ENCODE measurements at places on chromosomes 6 and 20.

- DNase-seq, result no peak
Observed at GRCh38 chr20:17872959-17873358, 95.6 kb downstream of the SNX5 start.

DNA sequence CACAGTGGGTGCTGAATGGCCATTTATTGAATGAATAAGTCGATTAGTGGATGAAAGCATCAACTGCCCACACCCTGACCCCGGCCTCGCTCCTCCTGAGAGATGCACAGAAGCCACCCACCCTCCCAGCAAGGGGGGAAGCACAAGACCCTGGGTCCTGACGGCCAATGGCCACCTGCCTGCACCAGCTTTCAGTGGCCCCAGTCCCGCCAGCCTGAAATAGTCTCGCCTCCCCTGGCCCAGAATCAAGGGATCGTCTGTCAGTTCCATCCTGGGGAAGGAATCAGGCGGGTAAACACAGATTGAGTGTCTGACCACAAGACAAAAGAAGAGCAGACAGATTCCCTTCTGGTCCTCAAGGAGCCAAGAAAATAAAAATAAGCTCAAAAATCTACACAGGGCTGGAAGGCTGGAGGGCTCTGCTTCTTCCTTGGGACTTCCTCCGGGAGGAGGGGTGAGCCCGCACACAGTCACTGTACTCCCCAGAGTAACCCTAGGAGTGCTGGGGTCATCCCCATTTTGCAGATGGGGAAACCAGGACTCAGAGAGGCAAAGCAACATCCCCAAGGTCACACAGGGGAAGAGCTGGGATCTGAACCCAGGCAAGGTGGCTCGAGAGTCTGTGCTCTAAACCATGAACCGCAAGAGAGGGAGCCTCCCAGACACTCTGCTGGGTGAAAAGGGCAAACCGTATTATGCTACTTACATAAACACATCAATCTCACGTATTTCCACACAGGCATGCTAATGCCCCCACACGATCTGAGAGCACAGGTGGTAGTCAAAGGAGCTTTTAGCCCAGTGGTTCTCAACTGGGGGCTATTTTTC, 7.8 kb downstream of the PREX1 start:
- DNase-seq, result no peak

- no peak for DNase-seq
Observed at GRCh38 chr20:49276961-49277785, 684 bp downstream of the ZNFX1 start.

- no peak for DNase-seq
Observed at GRCh38 chr6:137727216-137727765, 139.8 kb upstream of the TNFAIP3 start.

- DNase-seq, result no peak
Observed at GRCh38 chr6:131213501-131213990, 78.3 kb downstream of the AKAP7 start.

DNA sequence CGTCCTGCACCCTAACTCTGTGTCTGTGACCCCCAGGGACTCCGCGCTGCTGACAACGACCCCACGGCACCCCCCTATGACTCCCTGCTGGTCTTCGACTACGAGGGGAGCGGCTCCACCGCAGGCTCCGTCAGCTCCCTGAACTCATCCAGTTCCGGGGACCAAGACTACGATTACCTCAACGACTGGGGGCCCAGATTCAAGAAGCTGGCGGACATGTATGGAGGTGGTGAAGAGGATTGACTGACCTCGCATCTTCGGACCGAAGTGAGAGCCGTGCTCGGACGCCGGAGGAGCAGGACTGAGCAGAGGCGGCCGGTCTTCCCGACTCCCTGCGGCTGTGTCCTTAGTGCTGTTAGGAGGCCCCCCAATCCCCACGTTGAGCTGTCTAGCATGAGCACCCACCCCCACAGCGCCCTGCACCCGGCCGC, 129.0 kb downstream of the TAF4 start:
- DNase-seq, result no peak

DNA sequence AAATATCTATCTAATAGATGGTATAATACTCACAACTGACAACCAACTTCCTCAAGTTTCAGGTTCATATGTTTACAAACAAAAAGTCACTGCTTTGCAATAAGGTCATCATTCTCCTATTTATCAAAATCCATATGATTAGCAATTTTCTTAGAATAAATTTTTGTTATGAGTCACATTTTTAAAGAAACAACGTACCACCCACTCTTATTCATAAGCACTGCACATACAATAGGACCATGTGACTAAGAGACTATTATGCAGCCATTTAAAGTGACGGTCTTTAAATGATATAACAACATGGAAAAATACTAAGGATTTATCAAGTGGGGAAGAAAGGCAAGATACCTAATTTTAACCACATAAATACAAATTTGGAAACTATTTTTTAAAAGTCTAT, 40.0 kb downstream of the REPS1 start:
- DNase-seq, result no peak

- DNase-seq, result no peak
Observed at GRCh38 chr20:54208548-54209176, 775 bp downstream of the PFDN4 start.

DNA sequence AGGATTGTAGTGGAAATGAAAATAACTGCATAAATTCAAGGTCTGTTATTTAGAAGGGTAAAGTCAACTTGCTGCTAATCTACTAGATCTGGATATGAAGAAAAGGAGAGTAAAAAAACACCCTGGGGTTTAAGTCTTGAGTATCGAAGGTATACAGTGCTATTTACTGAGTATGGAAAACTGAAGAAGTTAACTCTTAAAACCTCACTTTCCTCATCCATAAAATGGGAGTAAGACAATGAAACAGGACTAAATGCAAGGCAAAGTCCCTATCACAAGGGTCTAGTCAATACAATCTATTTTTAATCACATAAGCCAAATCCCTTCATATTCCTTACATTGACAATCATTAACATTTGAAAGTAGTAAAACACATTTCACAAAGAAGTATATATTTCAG, 2.2 kb downstream of the FBXO5 start:
- DNase-seq, result no peak

- no peak for DNase-seq
Observed at GRCh38 chr20:47677635-47678453, 107.4 kb downstream of the SULF2 start.

DNA sequence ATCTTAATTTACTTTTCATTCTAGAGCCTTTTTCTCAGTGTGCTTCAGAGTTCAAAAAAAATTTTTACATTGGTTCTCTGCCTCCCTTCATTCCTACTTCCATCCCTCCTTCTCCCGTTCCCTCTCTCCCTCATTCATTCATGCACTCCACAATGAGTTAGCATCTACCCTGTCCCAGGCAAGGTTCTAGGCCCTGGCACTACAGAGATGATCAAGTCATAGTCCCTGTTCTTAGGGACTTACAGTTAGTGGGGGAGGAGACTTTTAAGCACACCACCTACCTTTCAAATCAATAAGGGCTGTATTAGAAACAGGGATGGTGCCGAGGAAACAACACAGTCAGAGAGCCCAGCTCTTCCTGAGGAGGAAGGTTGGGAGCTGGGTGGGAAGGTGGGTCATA, 40.3 kb downstream of the MAP3K5 start:
- no peak for DNase-seq

DNA sequence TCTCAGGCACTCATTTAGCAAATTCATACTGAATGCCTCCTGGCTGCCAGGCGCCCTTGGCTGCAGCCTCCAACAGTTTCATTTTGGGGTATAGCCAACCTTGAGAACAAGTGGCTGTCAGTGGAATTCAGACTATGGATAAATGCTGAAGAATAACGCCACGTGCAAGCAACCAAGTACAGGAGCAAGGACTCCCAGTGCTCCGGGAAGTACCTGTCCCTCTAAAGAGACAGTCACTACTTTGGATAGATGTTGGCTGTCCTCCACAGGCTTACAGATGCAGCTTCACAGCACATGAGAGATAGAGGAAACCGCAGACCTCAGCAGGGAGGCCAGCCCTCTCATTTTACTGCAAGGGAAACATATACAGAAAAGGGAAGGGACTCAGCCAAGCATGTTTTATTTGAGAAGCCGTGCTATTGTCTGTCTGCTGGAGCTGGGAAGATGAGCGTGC, 658.2 kb downstream of the PTPRT start:
- peak; percentile 55 for DNase-seq

DNA sequence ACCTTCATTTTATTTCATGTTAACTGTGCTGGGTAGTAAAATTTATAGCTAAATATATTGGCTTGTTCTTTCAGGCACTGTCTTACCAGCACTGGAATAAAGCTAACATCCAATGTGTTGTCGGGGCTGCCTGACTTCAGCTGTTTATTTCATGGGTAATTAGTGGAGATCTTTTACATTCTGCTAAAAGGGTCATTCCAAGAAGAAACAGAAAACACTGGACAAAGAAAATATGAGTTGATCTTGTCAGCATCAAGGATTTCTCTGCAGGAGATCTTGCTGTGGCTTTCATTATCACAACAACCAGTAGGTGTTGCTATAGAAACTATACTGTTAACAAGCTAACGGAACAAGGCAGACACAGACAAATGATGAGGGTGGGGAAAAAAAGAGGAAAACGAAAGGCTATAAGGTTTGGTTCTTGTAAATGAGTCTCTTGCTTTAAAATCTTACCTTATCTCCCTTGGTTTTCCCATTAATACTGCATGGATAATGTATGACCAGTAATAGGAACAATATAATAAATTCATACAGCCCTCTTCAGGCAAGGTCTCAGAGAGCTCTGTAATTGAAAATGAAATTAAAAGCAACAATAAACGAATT, 206.8 kb downstream of the SIM1 start:
- no peak for DNase-seq

GRCh38 chr20:4150070-4150441, 134.7 kb upstream of the RNF24 start:
- no peak for DNase-seq

DNA sequence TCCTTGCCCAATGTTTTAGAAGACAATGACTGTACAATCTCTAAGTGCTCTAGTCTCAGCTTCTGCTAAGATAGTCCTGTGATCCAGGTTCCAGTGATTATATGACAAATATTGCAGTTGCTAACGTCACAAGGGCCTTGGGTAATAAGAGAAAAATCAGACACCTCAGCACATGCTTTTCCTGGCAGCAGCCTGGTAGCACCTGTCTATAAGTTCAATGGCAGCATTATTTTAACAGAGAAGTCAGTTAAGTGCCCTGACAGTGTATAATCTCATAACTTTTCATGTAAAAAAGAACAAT, 121.3 kb upstream of the BCLAF1 start:
- DNase-seq, result no peak

GRCh38 chr6:128520436-128521281, at the start of gene PTPRK:
PTPRK (minus strand) TSS chr6:128520599; CDS start chr6:128520358, 241 bp downstream.
- peak; percentile 91 for DNase-seq

- no peak for DNase-seq
Observed at GRCh38 chr6:40723967-40724366, 136.8 kb upstream of the LRFN2 start.

GRCh38 chr6:165894171-165894825, 231.3 kb upstream of the PDE10A start:
- DNase-seq, result no peak

DNA sequence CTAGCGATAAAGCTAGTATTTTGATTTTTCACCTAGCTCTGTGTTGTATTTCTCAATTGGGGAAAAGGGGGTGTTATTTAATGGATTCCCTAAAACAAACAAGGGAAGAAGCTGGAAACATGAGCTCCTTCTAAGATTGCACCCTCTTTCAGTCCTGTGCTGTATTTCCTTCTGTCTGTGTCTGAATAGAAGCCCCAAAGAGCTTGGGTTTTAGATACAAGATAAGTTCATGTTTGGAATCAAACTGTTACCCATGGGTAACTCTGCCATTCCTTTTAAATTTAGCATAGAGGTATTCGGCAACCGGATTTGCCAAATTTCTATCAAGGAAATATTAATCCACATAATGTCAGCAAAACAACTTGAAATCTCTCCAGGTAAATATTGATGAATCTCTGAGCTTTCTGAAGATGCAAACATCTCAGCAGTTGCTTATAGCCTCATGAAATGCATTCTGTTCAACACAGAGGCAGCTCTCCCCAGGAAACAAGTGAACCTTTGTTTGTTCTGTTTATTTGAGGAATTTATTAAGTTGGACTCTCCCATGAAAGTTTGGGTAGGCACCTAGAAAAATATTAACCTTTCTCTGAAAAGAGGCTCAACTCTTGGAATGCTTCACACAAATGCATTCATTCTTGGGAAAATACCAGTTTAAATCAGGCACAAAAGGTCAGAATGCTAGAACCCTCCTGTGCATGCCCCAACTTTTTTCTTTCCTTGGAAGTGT, 9.9 kb upstream of the SCGN start:
- DNase-seq, result no peak

DNA sequence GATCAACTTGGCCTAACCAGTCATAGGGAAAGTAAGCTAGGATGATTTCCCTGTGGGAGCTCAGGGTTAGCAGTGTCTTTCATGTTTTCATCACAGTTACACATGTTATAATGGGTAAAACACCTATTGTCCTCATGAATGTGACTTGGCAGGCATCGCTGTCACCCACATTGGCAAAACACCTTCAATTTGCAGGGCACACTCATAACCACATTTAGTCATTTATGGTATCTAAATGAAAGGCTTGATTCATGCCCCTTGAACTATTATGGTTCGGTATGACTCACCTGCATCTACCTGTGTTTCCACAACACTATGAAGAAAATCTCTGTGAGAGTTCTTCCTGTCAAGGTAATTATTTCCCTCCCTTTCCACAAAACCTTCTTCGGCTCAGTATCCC, 49.2 kb downstream of the FRK start:
- DNase-seq, result no peak

DNA sequence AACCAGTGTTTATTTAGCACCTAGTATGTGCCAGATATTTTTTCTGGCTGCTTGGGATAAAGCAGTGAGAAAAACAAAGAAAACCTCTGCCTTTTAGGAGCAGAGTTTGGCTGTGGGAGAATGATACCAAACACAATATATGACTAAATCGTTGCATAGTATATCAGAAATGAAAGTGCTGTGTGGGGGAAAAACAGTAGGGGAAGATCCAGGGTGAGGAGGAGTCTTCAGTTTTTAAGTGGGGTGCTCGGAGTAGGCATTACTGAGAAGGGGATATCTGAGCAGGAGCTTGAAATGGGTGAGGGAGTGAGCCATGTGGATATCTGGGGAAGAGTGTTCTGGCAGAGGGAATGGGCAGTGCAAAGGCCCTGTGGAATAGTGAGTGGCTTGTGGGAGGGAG, 23.0 kb downstream of the TAF8 start:
- no peak for DNase-seq

GRCh38 chr6:14211562-14211942, 94.0 kb downstream of the CD83 start:
- DNase-seq, result no peak

Data from anterior cingulate cortex (tissue), 58 donors.